ENCODE measurements at places on chromosomes 3 and 15.

DNA sequence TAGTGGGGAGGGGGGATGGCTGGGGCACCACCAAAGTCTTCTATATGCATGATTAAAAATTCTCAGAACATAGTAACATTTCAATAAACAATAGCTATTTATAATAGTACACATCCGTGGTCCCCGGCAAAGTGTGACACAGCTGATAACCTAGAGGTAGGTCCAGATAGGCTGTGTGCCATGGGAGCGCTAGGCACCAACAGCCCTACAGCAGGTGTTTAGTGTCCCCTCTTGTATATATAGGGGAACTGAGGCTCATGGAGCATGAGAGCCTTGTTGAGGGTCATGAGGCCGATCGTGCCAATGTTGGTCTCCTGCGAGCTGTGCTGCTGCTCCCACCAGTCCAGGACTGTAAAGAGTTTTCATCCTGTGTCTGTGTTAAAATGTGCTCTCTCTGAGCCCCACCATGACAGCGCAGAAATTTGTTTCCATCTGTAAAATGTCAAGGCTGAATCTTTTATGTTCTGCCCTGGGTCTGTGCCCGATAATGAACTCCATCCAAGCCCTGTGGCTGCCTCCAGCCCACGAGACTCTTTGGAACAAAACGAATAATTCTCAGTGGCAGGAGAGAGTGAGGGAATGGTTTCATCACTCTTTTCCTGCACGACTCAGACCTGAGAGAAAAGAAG is 14.5 kb downstream of the TMEM158 start:
- DNase-seq: no peak

DNA sequence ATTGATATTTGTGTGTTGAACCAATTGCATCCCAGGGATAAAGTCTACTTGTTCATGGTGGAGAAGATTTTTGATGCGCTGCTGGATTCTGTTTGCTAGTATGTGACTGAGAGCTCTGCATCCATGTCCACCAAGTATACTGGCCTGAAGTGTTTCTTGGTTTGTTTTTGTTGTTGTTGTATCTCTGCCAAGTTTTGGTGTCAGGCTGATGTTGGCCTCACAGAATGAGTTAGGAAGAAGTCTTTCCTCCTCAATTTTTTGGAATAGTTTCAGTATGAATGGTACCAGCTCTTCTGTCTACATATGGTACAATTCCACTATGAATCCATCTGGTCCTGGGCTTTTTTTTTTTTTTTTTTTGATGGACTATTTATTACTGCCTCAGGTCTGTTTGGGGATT is 50.9 kb upstream of the OSTN start:
- no peak for DNase-seq

GRCh38 chr15:45795440-45796069 is 160.7 kb downstream of the SQOR start:
- no peak for DNase-seq

GRCh38 chr3:139288266-139288821 is 55.5 kb upstream of the MRPS22 start:
- DNase-seq: no peak

GRCh38 chr15:62145015-62145735 is 19.9 kb downstream of the C2CD4B start:
- no peak for DNase-seq
